ENCODE measurements at places on chromosomes 11 and 22.

GRCh38 chr22:40423310-40423688, 52.9 kb downstream of the SGSM3 start:
- no peak for DNase-seq

GRCh38 chr11:10857709-10858438, at the start of gene ZBED5:
Gene ZBED5, minus strand, starts transcription at chr11:10858053. Its CDS starts 3,108 bp downstream, at chr11:10854945.
- DNase-seq: peak; percentile 96

- DNase-seq: no peak
Observed at GRCh38 chr11:15635521-15635920, 520.8 kb downstream of the INSC start.

GRCh38 chr11:3775736-3776406, 21.5 kb downstream of the NUP98 start:
- peak; percentile 26 for DNase-seq

DNA sequence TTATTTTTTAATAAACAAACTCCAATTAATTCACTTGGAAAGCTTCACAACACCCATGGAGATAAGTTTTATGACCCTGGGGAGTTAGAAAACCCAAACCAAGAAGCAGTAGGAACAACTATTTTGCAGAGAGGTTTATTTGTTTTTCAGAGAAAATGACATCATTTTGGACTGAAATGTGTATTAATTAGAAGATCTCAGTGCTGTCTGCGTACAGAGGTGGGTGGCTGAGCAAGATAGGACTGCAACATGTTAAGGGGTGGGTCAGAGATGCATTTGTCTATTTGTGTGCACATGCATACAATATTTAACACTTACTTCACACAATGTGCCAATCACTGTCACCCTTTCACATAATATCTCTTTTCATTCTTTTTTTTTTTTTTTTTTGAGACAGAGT, 1.1 kb downstream of the SCGB1A1 start:
- DNase-seq: no peak

DNA sequence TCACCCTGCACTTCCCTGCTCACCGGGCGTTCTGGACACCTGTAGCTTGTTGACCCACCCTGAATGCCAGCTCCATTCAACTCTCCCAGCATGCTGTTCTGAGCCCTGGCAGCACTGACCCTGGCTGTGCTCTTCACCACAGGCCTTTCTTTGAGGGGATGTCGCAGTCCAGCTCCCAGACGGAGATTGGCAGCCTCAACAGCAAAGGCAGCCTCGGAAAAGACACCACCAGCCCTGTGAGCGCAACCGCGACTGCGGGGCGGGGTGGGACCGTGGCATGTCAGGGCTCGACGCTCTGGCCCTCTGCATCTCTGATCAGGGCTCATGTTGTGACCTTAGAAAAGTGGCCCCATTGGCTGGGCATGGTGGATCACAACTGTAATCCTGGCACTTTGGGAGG, 47.4 kb upstream of the RAB1B start:
- DNase-seq: no peak

DNA sequence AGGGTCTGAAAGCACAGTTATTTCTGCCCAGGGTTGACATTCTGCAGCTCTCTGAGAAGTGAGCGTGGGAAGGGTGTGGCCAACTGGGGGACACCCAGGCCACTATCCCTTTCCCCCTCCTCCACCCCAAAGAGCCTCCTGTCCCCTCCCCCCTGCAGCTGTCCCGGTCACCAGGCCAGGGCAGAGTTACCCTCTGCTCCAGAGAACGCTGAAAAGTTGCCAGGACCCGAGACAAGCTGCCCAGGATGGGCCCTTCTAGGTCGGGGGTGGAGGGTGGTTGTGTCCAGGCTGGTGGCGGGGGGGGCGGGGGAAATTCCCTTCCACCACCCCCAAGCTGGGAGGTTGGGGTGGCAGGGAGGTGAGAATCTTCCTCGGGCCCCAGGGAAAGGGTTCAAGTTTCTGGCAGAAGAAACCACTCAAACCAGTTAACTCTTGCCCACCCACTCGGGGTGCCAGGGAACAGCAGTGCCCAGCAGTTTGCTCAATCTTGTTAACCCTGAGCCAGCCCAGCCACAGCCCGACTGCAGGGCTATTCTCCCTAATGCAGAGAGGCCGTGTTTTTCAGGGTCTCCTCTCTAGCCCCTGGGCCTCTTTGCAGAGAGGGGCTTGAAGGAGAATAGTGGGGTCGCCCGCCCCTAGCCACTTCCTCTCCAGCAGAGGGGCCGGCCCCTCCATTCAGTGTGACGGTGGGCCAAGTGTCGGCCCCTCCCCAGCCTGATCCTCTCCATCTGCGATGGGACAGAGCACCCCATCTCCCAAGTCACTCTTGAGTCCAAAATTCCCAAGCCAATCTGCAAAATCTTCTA, 697 bp downstream of the LGALS1 start:
- peak; percentile 37 for DNase-seq

GRCh38 chr11:110338684-110339083, 42.3 kb upstream of the RDX start:
- DNase-seq: no peak

- peak; percentile 54 for DNase-seq
Observed at GRCh38 chr22:27597703-27598444, 203.7 kb downstream of the MN1 start.

DNA sequence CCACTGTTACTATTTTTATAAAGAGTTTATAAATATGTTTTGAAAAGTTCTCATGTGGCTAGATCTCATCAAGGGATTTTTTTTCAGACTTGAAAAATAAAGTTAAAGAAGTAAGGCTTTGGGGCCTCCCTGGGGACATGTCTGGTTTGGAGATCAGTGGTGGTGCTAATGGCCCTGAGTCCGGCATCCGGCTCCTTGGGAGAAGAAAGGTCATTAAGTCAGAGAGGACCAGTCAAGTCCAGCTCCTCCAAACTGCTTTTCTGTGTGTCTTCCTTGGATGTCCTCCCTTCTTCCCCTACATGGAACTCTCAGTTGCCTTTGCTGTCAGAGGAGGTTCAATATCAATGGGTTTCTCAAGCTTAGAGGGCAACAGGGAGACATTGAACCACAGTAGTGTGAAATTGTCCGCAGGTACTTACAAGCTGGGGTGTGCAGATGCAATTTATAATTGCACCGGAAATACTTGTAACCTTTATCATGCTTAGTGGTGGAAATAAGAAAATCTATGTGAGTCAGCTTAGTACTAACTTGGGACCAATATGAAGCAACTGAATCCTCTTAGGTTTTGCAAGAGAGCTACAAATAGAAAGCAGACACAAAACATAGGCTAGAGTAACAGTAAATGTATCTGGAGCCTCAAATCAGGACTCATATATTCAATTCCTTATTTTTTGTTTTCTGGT, 144.3 kb downstream of the TEAD1 start:
- peak; percentile 90 for DNase-seq

- DNase-seq: no peak
Observed at GRCh38 chr11:75440960-75441803, 8.2 kb upstream of the KLHL35 start.

DNA sequence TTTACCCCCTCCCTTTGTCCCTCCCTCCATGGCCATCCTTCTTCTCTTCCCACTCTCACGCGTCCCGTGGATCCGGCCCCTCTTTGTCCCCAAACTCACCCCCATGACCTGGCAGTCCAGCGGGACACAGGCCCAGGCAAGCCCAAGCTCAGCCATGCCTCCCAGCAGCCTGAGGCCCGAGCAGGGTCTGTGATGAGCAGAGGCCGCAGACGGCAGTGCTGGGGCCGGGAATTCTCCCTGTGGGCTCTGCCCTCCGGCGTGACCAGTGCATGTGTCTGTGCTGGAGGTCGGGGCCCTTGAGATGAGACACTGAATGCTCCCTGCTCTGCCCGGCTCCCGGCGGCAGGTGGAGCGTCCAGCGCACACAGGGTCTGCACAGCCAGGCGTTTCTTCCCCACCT, 237.9 kb downstream of the BRD1 start:
- DNase-seq: no peak

GRCh38 chr11:94183886-94184264, 55.2 kb downstream of the PANX1 start:
- DNase-seq: peak; percentile 62

- DNase-seq: no peak
Observed at GRCh38 chr11:61537326-61537725, 28.8 kb downstream of the LRRC10B start.

DNA sequence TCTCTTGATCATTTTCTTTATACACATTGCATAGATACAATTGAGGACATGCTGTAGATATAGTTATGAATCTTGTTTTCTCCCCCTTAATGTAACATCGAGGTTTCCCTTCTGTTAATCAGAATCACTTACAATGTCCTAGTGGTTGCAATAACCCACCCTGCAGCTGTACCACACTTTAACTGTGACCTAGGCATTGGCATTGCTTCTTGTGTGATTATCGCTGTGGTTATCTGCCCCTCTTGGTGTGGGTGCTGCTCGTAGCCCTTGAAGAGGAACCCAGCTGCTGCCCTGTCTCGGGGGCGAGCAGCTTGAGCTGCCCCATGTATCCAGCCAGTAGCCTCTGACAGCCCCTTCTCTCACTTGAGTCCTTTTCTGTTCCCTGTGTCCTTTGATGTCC, 1.5 kb downstream of the DGAT2 start:
- no peak for DNase-seq

DNA sequence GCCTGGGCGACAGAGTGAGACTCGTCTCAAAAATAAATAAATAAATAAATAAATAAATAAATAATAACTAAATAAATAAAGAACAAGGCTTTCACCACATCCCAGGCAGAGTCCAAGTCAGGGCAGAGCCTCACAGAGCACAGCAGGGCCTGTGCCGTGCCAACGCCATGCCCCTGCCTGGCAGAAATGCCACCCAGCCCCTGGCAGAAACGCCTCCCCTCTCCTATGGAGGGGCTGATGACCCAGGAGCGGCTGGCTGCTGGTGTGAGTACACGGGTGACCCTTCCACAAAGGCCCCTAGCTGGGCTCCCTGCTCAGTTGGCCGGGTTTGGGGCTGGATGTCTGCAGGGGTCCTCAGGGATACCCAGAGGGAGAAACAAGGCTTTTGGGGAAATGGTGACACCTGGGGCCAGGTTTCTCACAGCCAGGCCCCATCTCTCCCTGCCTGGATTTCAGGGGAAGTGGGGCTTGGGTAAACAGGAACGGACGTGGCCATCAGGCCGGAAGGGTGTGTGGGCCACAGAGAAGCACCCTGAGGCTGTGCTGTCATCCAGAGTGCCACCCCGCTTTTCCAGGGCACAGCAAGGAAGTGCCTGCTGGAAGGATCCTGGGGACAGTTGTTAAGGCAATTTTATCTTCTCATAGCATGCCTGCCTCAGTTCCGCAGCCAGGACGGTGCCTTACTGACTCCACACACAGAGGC, 5.1 kb downstream of the BID start:
- no peak for DNase-seq

- no peak for DNase-seq
Observed at GRCh38 chr22:11253000-11253511, 4274.9 kb upstream of the OR11H1 start.

GRCh38 chr11:79263001-79263400, 177.8 kb downstream of the TENM4 start:
- DNase-seq: no peak

DNA sequence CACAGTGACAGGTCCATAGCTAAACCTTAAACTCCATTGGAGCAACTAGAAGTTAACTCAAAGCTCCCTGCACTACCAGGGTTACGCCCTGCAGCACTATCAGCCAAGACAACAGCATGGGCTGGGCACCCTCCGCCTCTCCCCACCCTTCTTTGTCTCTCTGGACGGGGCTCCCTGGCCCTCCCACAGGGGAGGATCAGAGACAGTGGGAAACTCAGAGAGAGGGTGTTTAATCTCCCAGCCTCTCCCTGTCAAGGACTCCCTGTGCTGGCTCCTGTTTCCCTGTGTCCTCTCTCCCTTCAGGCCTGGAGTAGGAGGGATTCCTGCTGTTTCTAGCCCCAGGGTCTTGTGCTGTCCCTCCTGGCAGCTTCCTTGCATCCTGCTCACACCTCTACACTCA, 56.9 kb upstream of the CSNK2A3 start:
- no peak for DNase-seq
